ENCODE measurements at places on chromosomes 6 and 20. TPM values are rescaled to one million over a fixed set of nuclear protein-coding genes. Genes with fewer than 3 reads are reported as not detected.

DNA sequence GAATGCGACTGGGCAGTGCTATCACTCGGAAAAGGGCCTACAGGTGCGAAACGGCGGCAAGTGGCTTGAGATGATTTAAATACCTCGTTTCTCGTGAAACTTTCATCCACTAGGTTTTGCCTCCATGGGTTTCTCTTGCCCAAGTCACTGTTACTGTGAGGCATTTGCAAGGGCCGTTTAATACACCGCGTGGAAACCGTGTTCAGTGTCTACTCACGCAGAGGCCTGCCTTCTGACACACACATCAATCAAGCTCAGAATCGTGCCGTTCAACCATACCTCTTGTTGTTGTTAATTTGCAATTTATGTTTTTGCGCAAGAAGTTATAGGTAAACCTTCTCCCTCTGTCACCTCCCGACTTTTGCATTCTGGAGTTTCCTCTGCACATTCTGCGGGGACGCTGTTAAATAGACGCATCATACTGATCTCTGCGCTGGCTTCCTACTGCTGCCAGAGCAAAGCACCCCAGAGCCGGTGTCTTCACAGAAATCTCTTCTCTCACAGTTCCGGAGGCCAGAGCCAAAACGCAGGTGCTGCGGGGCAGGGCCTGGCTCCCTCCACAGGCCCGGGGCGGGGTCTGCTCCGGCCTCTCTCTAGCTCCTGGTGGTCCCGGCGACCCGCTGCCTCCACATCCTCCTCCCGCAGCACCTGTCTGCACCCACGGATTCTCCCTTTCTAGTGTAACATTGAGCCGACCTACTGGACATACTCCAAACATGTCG is 251.4 kb downstream of the SMOC2 start:
- no peak overlapping the region for H3K27ac ChIP-seq
- H3K36me3 ChIP-seq, result no peaks in the 10 kb centered on the region
- no peaks in the 10 kb centered on the region for H3K27me3 ChIP-seq
- no peaks in the 10 kb centered on the region for H3K4me1 ChIP-seq
- H3K4me3 ChIP-seq, result no peak overlapping the region

NRN1 gene
- not detected for total RNA-seq

DNA sequence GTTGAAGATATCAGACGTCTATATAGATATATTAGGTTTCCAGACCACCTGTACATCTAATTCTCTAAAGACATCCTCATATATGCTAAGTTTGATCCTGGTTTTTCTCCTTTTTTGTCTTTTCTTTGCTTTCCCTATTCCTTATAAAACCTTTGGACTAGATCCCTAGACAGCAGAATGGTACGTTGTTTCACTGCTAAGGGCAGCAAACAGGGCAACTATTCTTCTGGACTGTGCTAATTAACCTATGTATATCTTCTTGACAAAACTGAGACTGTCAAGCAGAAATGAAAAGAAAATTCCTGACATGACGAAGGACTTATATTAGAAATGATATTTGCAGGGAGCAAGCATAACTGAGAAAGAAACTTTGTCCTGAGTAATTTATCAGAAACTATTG is 19.1 kb downstream of the ME1 start:
- no peak overlapping the region for H3K4me3 ChIP-seq
- H3K36me3 ChIP-seq, result peaks cover 2% of the 10 kb centered on the region
- H3K4me1 ChIP-seq, result no peaks in the 10 kb centered on the region

DNA sequence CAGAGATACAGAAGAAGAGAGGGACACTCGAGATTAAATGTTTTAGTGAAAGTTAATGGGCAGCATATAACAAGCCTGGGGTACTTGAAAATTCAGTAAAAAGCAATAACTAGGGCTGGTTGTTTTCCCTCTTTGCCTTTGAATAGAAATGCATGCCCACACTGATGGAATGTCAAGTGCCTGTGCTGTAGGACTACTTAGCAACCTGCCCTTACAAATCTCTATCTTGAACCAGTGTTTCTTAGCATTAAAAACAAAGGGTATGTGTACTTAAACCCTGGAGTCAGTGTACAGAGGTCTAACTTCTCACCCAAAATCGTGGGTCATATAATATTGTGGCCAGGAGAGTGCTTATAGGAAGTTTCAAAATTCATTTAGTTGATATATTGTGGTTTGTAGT is 37.1 kb downstream of the RNF144B start:
- DNase-seq, result no peak
- peaks cover 2% of the 10 kb centered on the region for H3K27me3 ChIP-seq

PROKR2 gene
- not detected for total RNA-seq

HMGCLL1 gene
- not detected for total RNA-seq

MYL9 gene
- total RNA-seq, result 97.5 TPM

All from IMR-90 (cell line).